ENCODE measurements at places on chromosomes 4 and X.

- DNase-seq = no peak
Observed at GRCh38 chr4:176320976-176321361, 1.2 kb downstream of the SPCS3 start.

DNA sequence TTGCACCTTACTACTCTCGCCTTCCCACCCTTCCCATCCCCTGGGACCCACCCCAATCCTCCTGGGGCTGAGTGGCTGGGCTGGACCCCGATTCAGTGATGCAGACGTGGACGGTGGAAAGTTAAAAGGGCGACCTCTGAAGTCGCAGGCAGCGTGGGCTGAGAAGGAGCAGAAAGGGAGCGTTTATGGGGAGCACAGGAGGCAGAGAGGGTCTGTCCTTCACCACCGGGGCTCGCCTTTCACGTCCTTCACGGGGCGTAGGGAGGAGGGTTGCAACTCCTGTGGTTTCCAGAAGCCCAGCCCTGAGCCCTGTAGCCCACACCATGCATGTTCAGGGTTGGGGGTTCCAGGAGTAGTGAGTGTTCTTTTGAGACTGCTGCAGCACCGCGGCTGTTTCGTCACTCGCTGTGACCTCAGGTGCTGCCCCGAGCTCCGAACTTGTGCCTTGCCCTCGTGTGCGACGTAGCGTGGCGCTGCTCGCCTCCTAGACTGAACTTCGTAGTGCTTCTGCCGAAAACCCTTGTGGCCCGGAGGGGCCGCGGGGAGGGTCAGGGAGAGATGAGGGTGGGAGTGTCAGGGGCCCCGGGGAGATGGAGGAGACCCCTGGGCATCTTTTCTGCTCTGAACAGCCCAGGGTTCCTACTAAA lies 1.6 kb downstream of the NHS start:
- no peak for DNase-seq

DNA sequence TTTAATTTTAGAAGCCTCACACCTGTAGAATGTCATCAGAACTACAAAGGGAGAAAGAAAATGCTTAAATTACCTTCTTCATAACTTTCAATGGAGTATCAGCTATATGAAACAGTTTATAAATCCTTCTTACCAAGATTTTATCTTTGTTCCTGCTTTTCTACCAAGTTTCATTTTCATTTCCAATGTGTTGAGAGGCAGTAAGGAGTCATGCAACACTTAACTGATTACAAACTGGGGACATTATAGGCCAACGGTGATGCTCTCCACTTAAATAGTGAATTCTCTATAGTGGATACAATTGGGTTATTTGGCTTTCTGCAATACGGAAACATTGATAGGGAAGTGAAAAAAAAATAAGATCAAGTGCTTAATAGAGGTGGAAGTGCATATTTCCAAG lies 145.2 kb upstream of the FTHL17 start:
- DNase-seq = no peak

DNA sequence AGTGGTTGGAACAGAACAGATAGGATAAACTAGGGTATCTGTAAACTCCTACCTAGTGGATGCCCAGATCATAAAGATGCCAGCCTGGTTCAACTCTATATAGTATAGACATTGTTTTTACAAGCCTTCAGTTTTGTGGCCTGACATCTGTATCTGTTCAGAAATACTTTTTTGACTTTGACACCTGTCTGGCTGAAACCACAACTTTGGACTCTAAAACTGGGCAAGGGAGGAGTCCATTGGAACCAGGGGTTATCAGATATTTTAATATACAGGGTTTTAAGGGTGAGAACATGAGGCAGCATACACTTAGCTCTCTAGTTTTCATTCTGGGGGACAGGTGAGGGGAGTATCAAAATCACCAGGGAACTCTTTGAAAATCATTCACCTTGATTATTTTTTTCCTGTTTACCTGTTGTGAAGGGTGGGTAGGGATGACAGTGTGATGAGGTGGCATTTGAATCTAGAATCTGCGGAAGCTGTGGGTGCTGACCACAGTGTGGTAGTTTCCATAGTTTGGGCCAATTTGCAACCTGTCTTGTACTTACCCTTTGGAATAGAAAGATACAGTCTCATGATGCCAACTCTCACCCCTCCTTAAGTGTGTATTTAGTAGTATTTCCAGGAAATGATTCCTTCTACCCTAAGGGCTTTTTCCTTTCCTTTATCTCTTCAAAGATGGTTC lies 20.6 kb downstream of the GAB1 start:
- no peak for DNase-seq

GRCh38 chr4:155766622-155767021 lies 7.8 kb downstream of the GUCY1B1 start:
- no peak for DNase-seq

DNA sequence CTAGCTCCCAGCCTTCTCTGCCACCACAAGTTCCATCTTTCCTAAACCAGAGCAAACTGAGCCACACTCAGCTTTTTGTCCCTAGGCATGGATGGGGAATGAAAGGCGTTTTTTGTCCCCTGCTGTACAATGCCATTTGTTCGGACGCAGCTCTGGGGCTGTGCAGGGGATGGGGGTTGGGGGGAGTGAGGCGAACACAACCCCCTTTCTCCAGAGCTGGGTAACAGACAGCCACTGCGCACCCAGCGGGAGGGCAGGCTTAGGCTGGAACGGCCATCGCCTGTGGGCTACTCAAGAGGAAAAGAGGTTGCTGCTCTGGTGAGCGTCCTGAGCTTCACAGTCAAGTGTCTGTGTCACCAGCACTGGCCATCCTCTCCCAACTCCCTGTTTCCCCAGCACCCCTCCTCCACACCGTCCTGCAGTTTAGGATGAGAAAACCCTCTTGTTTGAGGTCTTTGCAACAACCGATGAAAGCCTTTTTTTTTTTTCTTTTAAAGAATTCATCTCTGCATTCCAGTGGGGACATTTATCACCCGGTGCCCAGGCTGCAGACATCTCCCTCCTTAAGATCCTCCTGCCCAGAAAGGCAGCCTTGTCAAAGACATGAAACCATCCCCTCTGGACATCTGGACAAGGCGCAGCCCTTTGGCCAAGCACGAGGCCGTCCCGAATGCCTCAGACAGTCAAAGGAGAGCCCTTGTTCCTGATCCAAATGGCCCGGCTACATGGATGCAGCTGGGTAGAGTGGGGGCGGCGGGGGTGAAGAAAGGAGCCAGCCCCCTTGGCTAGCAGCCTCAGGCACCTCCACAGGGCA lies 419.6 kb downstream of the BCOR start:
- no peak for DNase-seq

- DNase-seq = no peak
Observed at GRCh38 chrX:20595928-20596575, 329.3 kb upstream of the RPS6KA3 start.

DNA sequence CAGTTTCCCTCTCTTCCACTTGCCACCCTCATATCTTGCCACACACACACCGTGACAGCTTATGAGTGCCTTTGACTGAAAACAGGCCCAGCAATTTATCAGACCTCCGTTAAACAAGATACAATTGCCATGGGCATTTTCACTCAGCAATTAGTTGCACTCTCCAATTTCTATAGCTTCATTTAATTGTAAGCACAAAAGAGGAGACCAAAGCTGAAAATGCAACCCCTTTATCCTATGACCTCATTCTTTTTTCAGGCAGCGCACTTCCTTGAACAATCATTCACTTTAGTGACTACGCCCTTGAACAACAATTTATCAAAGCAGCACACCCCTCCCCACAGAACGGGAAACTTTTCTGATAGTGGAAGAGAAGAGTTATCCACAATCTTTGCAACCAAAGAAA lies 4.1 kb downstream of the POF1B start:
- no peak for DNase-seq
